KBM-7 (cell line): ENCODE measurements at places on chromosomes 3 and 15.

DNA sequence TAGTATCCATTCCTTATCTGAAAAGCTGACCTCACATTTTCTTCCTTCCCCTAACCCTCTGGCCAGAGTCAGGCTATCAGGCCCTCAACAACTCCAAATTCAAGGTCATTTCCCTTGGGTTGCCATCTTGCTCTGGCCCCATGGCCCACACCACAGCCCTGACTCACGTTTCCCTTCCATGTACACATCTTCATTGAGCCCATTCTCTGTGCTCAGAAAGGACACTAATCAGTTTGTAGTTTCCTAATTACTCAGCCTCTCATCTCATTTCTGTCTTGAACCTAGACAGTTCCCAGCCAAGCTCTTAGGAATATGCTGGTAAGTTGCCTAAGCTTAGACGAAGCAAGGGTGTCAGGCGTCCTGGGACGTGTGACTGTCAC lies 14.9 kb downstream of the TGM5 start:
- DNase-seq, result no peak

DNA sequence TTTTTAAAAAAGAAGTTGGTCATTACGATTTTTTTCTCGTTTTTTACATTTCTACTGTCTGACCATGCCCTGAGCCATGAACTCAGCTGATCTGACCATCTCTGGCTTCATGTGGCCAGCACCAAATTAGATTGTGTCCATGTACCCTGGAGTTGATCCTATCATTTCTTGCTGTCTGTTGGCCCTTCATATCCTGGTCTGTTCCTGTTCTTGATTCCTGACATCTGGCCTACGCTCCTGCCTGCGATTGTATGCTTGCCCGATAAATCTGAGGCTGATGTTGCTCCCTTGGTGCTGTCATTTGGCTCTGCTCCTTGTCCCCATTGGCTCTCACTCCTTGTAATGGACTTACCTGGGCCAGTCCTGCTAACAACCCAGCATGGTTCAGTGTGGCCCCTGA lies 89.8 kb upstream of the IGSF10 start:
- no peak for DNase-seq

- no peak for DNase-seq
These were observed 144.1 kb downstream of the SOX2 start for GRCh38 chr3:181855825-181856224.

GRCh38 chr3:188754267-188754666 lies 417.5 kb upstream of the TPRG1 start:
- DNase-seq, result no peak

- no peak for DNase-seq
These were observed 1.9 kb upstream of the SLC41A3 start for GRCh38 chr3:126085841-126086240.

GRCh38 chr3:168618827-168619470 lies 523.2 kb upstream of the GOLIM4 start:
- DNase-seq, result no peak

DNA sequence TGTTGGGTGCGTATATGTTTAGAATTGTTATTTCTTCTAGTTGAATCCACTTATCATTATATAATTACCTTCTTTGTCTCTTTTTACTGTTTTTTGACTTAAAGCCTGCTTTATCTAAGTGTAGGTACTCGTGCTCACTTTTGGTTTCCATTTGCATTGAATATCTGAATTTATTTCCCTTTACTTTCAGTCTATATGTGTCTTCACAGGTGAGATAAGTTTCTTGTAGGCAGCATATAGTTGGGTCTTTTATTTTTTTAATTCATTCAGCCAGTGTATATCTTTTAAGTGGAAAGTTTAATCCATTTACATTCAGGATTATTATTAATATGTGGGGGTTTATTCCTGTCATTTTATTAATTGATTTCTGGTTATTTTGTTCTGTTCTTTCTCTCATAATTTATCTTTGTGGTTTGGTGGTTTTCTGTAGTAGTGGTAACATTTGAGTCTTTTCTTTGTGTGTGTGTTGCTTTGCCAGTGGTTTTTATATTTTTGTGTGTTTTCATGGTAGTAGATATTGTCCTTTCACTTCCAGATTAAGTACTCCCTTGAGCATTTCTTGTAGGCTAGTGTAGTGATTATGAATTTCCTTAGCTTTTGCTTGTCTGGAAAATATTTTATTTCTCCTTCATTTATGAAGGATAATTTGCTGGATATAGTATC lies 27.3 kb downstream of the STT3B start:
- no peak for DNase-seq

DNA sequence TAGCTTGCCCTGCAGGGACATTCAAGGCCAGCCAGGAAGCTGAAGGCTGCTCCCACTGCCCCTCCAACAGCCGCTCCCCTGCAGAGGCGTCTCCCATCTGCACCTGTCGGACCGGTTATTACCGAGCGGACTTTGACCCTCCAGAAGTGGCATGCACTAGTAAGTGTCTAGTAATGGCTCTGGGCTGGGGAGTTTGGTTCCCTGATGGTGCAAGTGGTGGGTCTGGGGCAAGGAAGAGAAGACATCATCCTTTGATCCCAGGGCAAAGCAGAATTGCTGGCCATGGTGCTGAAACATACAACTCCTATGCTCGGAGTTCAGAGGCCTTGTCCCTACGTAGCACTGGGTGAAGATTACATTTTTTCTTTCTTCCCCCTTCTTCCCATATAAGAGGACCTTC lies 311.4 kb downstream of the EPHB1 start:
- peak; percentile 18 for DNase-seq

DNA sequence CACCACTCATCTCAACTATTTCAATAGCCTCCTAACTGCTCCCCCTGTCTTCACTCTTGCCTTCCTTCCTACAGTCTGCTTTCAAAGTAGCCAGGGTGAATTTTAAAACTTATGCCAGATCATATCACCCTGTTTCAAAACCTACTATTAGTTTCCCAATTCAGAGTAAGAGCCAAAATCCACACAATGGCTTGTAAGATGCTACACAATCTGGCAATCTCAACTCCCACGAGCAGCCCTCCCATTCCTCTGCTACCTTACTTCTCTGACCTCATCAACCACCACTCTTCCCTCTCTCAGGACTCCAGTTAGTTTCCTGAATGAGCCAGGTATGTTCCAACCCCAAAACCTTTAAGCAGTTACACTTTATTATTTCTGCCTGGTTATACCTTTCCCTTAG lies 62.5 kb downstream of the VPS13C start:
- DNase-seq, result no peak

DNA sequence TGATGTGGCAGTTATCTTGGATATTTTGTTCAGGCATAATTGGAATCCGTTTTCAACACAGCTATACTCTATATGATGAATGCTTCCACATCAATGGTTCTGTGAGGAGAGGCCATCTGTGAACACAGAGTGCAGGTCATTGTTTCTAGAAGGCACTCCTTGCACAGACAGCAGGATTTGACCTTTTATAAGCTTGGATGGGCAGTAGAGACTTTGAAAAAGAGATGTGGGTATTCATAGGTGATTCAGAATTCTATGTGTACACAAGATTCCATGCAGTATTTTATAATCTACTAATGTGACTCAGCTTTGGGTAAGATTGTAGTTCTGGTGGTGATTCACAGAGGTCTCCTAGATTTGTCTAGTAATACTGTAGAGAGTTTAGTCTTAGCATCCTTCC lies 12.5 kb downstream of the ARPP21 start:
- DNase-seq, result no peak

DNA sequence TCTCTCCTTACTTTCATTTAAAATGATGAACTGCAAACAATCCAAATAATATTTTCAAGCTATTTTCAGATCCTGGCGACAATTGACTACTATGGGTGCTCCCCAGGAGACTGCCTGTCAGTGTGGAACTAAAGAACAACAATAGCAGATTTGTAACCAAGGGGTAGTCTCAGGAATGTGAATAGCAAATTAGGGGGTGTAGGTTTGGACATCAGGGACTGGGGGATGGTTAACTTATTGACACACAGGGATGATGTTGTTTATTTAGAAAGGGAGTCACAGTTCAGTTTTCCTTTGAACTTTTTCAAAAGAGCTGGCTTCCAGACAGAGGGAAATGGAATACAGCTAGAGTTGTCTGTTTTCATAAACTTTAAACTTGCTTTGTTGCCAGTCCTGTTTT lies 229.8 kb downstream of the LRTM1 start:
- DNase-seq, result no peak

GRCh38 chr3:189204167-189204866 lies 32.5 kb downstream of the TPRG1 start:
- DNase-seq, result peak; percentile 3

DNA sequence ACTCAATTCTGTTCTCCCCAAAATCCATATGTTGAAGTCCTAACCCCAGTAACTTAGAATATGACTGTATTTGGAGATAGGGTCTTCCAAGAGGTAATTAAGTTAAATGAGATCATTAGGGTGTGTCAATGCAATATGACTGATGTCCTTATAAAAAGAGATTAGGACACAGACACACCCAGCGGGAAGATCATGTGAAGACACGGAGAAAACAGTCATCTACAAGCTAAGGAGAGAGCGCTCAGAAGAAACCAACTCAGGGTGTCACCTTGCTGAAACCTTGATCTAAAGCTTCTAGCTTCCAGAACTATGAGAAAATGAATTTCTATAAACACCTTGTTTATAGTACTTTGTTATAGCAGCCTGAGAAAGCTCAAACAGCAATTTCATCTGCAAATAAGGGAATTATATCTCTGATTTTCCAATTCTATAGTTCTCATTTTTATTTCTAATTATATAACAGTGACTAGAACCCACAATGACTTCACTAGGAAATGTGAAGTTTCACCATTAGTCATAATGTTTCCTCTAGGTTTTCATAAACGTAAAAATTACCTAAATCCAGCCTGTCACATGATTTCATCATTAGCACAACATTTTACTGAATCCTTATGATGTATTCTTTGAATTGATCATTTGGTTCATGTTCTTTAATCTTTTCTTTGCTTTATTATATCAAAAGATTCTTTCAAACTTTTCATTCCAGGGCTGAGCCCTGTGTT lies 459.1 kb upstream of the MDFIC2 start:
- no peak for DNase-seq

GRCh38 chr15:23648920-23649515 lies 1.4 kb upstream of the MAGEL2 start:
- DNase-seq, result peak; percentile 7

- no peak for DNase-seq
These were observed 63.8 kb downstream of the GMPS start for GRCh38 chr3:155934230-155934629.

- DNase-seq, result no peak
These were observed 47.4 kb downstream of the MESD start for GRCh38 chr15:80942266-80942665.

GRCh38 chr3:138187296-138188012 lies at the start of gene ARMC8:
Gene ARMC8 (plus strand): TSS chr3:138187301. CDS start chr3:138187555, 254 bp downstream.
- no peak for DNase-seq

DNA sequence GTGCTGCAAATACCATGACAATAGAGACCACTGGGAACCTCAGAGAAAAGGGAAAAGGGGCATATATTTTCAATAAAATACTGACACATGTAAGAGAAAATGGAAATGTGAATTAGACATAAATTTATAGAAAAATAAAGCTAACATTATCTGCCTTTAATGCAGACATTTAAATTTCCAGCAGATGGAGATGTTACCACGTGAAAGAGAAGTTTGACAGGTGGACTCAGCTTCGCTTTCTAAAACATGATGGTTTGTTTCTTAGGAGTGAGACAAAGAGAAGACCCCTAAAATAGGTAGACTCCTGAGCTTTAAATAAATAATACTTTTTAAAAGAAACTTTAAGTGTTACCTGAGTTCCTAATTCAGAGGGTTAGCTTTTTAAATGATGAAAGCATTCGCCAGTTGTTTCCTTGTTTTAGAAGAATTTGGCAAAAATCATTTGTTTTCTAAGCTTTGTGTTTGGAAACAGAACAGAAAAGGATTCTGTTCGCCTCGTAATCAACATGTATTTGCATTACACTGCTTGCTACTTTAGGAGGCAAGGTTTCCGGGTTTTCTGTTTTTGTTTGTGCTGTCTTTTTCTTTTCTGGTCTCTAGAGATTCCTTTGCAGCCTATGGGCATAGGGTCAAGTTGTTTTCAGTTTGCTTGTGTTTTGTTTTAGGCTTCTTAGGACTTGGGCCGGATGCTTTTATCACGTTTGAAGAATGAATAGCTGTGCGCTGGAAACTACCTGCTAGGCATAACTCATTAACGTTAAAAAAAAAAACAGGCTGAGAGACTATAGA lies 271.4 kb downstream of the THSD4 start:
- no peak for DNase-seq

- DNase-seq, result no peak
These were observed 68.1 kb upstream of the DCLK3 start for GRCh38 chr3:36832406-36832805.

DNA sequence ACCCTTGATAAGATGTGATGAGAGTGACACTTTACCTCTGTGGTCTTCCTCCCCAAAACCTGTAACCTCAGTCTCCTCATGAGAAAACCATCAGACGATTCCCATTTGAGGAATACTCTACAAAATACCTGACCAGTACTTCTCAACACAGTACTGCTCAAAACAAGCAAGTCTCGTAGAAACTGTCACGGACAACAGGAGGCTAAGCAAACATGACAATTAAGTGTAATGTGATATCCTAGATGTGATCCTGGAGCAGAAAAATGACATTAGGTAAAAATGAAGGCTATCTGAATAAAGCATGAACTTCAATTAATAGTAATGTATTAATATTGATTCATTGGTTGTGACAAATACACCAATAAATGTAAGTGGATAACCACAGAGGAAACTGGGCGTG lies 113.6 kb downstream of the CACNA2D3 start:
- DNase-seq, result no peak

DNA sequence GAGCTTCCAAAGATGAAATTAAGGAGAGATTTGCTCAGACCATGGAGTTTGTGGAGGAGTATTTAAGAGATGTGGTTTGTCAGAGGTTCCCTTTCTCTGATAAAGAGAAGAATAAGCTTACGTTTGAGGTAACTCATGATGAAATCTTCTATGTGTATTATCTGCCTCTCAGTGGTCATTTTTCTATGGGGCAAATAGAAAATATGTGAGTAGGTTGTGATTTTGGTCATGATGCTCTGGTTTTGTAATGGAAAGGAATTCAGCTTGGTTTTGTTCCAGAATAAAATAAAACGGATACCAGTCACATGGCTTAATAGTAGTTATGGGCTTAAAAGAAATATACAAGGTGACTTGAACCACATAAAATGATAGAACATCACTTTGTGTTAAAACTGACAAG lies 181.1 kb downstream of the ITPR1 start:
- no peak for DNase-seq

- peak; percentile 28 for DNase-seq
These were observed 445.1 kb downstream of the MECOM start for GRCh38 chr3:169218314-169218983.
